ENCODE measurements at places on chromosomes 6 and 20.

GRCh38 chr6:162532283-162533008 lies 195.1 kb downstream of the PRKN start:
- DNase-seq = no peak

DNA sequence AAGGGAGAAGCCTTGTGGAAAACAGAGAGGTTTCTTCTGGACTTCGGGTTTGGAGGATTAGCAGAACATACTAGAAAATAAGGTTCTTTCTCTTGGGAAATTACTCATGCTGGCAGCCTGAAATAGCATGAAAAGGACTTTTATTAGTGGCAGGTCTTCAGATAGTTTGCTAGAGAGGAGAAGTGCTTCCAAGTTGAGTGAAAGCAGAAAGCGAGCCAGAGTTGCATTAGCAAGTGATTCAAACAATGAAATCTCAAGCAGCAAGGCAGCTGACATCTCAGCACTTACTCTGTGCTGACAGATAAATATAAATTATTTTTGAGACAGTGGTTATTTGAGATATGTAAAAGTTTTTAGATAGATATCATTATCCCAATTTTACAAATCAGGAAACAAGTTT lies 91.9 kb downstream of the PLCB4 start:
- DNase-seq = no peak

DNA sequence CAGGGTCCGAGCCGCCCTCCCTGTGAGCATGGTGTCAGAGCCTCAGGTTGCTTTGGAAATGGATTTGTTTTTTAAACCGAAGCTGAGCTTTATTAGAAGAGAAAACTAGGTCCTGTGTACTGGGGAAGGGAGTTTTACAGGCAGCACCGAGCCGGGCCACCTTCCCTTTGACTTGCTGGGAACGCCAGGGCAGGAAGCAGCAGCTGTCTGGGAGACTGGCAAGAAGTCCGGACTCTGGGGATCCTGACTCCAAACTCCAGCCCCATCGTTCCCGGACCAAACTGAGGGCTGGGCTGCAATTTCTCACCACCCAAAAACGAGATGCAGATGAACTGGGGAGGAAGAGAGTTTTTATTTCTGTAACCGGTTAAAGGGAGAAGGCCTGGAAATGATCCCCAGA lies 214.9 kb upstream of the KCNG1 start:
- DNase-seq = no peak

DNA sequence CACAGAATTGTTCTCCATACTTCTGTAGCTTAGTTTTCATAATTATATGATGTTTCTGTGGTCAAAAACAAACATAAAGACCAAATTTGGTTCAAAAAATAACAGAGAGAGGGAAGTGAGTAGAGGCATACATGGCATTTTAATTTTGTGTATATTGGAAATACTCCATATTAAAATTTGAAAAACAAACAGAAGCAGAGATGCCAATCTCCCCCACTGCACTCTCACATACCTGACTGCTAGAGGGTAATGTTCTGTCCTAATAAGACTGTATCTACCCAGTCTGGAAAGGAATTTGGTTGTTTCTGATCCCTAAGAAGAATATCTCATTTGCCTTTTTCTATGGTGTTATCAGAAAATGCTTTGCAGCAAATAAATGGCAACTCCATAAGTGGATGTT lies 959.0 kb upstream of the FLRT3 start:
- no peak for DNase-seq

DNA sequence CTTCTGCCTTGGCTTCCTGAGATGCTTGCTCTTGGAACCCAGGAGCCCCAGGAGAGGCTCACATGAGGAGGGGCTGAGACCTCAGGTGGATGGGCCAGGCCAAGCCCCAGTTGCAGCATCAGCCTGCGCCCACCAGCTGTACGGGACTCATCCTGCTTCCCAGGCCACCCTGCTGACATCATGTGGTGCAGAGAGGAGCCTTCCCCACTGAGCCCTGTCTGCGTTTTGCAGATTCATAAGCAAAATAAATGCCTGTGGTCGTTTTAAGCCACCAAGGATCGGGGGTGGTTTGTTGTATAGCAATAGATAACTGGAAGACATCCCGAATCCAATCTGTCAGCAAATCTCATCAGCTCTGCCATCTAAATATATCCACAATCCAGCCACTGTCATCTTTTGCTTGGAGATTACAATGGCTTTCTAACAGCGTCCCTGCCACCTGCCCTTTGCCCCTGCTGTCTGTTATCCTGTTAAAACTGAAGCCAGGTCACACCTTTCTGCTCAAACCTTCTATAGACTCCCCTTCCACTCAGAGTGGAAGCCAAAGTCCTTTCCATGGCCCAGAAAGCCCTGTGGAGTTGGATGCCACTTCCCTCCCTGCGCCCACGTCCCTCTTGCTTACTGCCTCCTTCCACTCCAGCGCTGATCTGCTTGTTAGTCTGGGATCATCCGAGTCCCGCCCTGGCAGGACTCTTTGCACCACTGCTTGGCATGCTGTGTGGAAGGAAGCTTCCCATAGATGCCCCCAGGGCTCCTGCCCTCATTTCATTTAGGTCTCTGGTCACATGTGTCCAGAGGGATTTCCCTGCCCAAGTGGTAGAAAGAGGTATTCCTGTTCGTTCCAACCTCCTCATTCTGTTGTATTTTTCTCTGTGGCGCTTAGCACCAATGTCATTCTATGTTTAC lies 24.0 kb upstream of the MLN start:
- DNase-seq = peak; percentile 30

DNA sequence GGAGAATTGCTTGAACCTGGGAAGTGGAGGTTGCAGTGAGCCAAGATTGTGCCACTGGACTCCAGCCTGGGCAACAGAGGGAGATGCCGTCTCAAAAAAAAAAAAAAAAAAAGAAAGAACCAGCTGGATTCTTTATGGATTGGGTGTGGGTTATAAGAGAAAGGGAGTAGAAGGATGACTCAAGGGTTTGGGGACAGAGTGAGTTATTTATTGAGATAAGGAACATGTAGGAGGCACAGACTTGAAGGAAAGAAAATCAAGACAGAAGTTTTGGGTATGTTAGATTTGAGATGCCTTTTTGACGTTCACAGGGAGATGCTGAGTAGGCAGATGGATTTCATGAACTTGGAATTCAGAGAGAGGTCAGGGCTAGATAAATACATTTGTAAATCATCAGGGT lies 47.6 kb downstream of the KIZ start:
- DNase-seq = no peak

- no peak for DNase-seq
These were observed 27.1 kb upstream of the KCNK5 start for GRCh38 chr6:39256294-39256940.

- DNase-seq = no peak
These were observed 291.5 kb downstream of the TBC1D32 start for GRCh38 chr6:121042766-121043165.

DNA sequence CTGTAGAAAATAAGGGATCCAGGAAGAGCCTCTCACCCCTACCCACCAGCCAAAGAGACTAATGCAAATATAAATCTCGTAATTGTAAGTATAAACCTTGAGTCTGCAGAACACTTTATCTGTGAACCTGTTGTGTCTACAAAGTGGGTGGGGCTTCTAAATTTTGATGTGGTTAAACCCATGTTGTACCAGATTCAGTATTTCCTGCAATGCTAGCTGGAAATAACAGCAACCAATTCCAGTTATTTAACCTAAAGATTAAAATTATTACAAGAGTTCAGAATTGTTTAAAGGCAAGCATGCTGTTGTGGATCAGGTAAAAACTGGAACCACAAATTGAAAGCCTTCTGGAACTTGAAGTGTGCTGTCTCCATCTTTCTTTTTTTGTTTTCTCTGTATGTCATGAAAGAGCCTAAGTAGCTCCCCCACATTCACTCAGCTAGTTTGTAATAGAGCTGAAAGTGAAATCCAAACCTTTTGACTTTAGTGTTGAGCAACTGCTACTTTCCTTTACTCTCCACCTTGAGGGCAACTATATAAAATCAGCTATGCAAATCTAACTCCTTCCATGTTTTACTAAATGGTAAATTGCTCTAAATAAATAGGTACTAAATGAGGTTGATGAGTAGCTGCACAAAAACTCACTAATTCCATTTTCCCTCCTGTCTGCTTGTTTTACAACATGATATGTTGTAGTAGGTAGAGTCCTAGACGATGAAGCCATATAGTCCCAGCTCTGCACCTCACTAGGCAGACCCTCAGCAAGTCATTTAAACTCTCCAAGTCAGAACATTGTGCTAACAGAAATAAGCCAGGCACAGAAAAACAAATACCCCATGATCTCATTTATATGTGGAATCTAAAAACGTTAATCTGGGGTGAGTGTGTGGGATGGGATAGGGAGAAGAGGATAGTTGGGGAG lies 17.9 kb upstream of the THEMIS start:
- no peak for DNase-seq

Data from RWPE2 (cell line).